ENCODE measurements at places on chromosomes 2 and 18. TPM values are rescaled to one million over a fixed set of nuclear protein-coding genes. Genes with fewer than 3 reads are reported as not detected.

TMEM87B gene
- total RNA-seq = 31.5 TPM

RESP18 gene
- total RNA-seq = not detected

CD8B2 gene
- not detected for total RNA-seq

ANKRD30B gene
- under 0.01 TPM for total RNA-seq

PIKFYVE gene
- 40.1 TPM for total RNA-seq

RUFY4 gene
- total RNA-seq = not detected

CAPN13 gene
- total RNA-seq = not detected

ACADL gene
- total RNA-seq = 0.51 TPM

AOX1 gene
- 81.4 TPM for total RNA-seq

REL gene
- total RNA-seq = 2.3 TPM

KYNU gene
- 1.5 TPM for total RNA-seq

CCDC102B gene
- total RNA-seq = 35.3 TPM

KIAA2012 gene
- under 0.01 TPM for total RNA-seq

BAZ2B gene
- 47.0 TPM for total RNA-seq

MBP gene
- total RNA-seq = 3.6 TPM

TRABD2A gene
- 14.4 TPM for total RNA-seq

CNRIP1 gene
- 39.8 TPM for total RNA-seq

TMEM169 gene
- total RNA-seq = 0.26 TPM

SERPINB10 gene
- not detected for total RNA-seq

ALK gene
- under 0.01 TPM for total RNA-seq

PLB1 gene
- 1.8 TPM for total RNA-seq

SCN2A gene
- total RNA-seq = 2.1 TPM

DUSP19 gene
- total RNA-seq = 5.1 TPM
